Lower lobe of right lung (tissue), 2 donors: ENCODE measurements at places on chromosomes 7 and 10. TPM values are rescaled to one million over a fixed set of nuclear protein-coding genes. Genes with fewer than 3 reads are reported as not detected.

The ADAP1 gene
- 33.9 TPM for total RNA-seq

GRCh38 chr10:49833168-49833567 lies 71.0 kb upstream of the OGDHL start:
- H3K27ac ChIP-seq: no peak overlapping the region
- H3K4me3 ChIP-seq: no peak overlapping the region
- no peaks in the 10 kb centered on the region for H3K4me1 ChIP-seq
- no peak for DNase-seq

- no peaks in the 10 kb centered on the region for H3K36me3 ChIP-seq
- no peaks in the 10 kb centered on the region for H3K27me3 ChIP-seq
- DNase-seq: no peak
- H3K4me1 ChIP-seq: no peaks in the 10 kb centered on the region
These were observed 128.1 kb downstream of the HECW1 start for GRCh38 chr7:43240565-43240964.

DNA sequence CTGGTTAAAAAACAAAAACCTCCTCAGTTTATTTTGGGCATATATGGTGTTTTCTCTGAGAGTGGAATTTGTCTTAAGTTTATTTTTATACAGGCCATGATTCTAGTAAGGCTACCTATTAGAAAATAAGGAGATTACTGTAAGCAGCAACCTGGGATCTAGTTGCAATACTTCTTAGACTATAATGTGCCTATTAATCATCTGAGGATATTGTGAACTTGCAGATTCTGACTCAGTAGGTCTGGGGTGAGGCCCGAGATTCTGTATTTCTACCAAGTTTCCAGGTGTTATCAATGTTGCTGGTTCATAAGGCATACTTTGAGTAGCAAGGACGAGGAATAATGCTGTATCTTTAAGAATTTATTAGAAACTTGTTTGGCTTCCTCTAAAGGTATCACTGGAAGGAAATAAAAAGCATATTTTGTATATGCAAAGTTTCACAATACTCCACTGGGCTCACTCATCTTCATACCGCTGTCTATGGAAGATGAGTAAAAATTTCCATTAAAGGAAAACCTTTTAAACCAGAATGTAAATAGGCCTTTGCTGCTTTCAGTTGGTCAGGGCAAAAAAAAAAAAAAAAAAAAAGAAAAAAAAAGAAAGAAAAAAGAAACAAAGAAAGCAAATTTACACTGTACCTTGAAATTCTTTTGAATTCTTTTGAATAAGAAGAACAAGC lies 105.8 kb downstream of the BMPER start:
- H3K27me3 ChIP-seq: no peaks in the 10 kb centered on the region
- no peak overlapping the region for H3K27ac ChIP-seq
- no peak for DNase-seq
- no peaks in the 10 kb centered on the region for H3K4me1 ChIP-seq

DNA sequence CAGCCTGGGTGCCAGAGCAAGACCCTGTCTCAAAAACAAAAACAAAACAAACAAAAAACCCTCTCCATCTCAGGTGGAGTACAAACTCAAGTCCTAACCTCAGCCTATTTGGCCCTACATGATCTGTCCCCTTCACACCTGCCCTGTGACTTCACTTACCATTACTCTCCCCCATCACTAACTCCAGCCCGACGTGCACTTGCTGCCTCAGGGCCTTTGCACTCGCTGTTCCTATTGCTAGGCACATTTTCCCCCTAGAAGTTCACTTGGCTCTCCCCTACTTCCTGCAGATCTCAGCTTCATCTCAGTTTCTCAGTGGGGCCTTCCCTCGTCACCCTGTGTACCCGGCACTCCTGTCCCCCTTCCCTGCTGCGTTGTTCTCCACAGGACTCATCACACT lies 8.5 kb upstream of the LRMDA start:
- H3K4me1 ChIP-seq: peaks cover 15% of the 10 kb centered on the region
- no peak overlapping the region for H3K4me3 ChIP-seq
- no peaks in the 10 kb centered on the region for H3K36me3 ChIP-seq
- no peaks in the 10 kb centered on the region for H3K27me3 ChIP-seq

DNA sequence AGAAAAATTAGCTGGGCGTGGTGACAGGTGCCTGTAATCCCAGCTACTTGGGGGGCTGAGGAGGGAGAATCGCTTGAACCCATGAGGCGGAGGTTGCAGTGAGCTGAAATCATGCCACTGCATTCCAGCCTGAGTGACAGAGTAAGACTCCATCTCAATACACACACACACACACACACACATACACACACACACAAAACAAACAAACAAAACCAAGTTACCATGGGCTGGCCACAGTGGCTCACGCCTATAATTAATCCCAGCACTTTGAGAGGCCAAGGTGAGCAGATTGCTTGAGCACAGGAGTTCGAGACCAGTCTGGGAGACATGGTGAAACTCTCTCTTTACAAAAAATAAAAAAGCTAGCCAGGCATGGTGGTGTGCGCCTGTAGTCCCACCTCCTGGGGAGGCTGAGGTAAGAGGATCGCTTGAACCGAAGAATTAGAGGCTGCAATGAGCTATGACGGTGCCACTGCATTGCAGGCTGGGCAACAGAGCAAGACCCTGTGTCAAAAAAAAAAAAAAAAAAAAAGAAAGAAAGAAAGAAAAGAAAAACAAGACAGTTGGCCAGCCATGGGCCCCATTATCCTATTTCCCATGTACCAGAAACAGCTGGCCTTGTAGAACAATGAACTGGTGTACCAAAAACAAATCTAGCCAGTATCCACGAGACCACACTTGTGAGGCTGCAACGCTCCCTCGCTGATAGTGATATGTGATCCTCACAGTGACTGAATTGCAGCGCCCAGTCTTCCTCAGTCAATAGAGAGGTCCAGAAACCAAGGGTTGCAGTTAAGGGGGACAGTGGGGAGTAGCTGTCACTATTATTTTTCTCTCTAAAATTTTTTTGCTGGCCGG lies 6.6 kb upstream of the AGFG2 start:
- H3K27ac ChIP-seq: no peak overlapping the region
- no peak overlapping the region for H3K4me3 ChIP-seq
- no peaks in the 10 kb centered on the region for H3K4me1 ChIP-seq
- no peaks in the 10 kb centered on the region for H3K27me3 ChIP-seq

The DMBT1 gene
- 43.1 TPM for total RNA-seq

- H3K27me3 ChIP-seq: no peaks in the 10 kb centered on the region
- H3K36me3 ChIP-seq: no peaks in the 10 kb centered on the region
- no peaks in the 10 kb centered on the region for H3K4me1 ChIP-seq
- H3K4me3 ChIP-seq: no peak overlapping the region
- no peak for DNase-seq
These were observed 62.6 kb downstream of the RNF32 start for GRCh38 chr7:156703209-156703608.

DNA sequence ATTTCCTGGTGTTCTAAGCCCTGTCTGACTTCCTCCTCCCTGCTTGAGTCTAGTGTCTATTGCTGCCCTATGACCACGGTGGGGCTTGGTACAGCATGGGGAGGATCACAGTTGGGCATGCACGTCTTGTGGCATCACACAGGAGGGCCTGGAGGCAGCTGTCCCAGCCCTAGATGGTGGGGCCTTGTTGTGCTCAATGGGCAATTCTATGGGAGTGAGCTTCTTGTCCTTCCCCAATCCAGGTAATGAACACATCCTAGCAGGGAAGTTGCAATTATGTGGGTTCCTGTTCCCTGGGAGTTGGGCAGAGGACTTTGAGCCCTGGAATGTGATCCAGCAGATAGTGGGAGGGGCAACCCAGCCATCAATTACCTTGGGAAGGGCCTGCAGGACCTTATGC lies 10.8 kb upstream of the FAM3C start:
- H3K4me1 ChIP-seq: no peaks in the 10 kb centered on the region
- no peak overlapping the region for H3K4me3 ChIP-seq
- DNase-seq: no peak
- no peaks in the 10 kb centered on the region for H3K36me3 ChIP-seq
- no peaks in the 10 kb centered on the region for H3K27me3 ChIP-seq

GRCh38 chr10:133403784-133404183 lies 9.8 kb downstream of the MTG1 start:
- no peak for DNase-seq
- no peak overlapping the region for H3K4me3 ChIP-seq
- H3K27me3 ChIP-seq: no peaks in the 10 kb centered on the region
- no peaks in the 10 kb centered on the region for H3K4me1 ChIP-seq
- H3K27ac ChIP-seq: no peak overlapping the region
